ENCODE measurements at places on chromosomes 13 and 19. TPM values are rescaled to one million over a fixed set of nuclear protein-coding genes. Genes with fewer than 3 reads are reported as not detected.

DNA sequence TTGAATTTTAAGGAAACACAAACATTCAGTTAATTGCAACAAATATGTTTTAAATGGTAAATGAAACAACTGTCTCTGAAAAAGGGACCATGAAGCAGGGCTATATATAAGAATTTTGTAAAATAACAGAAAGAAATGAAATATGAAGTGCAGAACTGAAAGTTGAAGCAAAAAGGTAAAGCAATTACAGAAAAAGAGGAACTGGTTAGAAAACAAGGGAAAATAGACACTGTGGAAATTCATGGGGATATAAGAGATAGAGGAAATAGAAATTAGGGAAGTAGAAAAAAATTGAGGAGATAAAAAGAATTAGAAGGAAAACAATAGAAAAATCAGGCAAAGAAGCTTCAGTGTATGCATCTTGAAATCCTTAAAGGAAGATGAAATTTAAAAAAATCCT lies 40.0 kb upstream of the TDRD3 start:
- no peak for DNase-seq

GRCh38 chr13:50691176-50691680 lies 152.3 kb downstream of the DLEU7 start:
- DNase-seq = no peak

DNA sequence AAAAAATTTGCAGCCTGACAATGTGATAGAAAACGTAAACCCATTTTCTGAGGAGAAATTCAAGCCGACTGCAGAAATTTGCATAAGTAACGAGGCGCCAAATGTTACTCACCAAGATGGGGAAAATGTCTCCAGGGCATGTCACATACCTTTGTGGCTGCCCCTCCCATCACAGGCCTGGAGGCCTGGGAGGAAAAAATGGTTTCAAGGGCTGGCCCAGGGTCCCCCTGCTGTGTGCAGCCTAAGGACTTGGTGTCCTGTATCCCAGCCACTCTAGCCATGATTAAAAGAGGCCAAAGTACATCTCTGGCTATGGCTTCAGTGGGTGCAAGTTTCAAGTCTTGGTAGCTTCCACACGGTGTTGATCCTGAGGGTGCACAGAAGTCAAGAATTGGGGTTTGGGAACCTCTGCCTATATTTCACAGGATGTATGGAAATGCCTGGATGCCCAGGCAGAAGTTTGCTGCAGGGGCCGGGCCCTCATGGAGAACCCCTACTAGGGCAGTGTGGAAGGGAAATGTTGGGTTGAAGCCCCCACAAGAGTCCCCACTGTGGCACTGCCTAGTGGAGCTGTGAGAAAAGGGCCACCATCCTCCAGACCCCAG lies 1842.3 kb downstream of the PCDH9 start:
- DNase-seq = no peak

- no peak for DNase-seq
Measured at GRCh38 chr13:49064476-49064875, 88.8 kb downstream of the FNDC3A start.

DNA sequence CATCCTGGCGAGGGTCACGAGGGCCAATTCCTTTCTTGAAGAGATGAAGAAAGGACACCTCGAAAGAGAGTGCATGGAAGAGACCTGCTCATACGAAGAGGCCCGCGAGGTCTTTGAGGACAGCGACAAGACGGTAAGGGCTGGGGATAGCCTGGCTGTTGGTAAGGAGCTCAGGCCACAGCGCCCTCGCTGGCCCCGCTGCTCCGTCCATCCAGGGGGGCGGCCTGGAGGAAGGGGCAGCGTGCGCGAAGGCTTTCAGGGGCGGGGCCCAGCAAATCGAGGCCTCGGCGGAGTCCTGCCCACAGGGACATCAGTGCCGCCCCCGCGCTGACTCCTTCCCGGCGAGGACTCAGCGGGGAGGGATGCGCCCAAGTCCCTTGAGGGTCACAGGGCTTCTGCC lies 6.9 kb downstream of the F10 start:
- DNase-seq = no peak

DNA sequence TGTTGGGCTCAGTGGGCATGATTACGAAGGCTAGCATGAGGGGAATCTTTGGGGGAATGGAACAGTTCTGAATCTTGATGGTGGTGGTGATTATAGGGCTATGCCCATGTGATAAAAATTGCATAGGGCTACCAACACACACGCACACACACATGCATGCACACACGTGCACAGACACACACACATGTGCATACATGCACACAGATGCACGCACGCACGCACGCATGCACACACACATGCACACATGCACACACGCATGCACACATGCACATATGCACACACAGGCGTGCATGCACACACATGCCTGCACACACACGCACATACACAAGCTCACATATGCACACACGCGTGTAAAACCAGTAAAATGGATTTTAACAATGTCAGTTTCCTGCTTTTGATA lies 85.9 kb downstream of the MUC16 start:
- no peak for DNase-seq

DNA sequence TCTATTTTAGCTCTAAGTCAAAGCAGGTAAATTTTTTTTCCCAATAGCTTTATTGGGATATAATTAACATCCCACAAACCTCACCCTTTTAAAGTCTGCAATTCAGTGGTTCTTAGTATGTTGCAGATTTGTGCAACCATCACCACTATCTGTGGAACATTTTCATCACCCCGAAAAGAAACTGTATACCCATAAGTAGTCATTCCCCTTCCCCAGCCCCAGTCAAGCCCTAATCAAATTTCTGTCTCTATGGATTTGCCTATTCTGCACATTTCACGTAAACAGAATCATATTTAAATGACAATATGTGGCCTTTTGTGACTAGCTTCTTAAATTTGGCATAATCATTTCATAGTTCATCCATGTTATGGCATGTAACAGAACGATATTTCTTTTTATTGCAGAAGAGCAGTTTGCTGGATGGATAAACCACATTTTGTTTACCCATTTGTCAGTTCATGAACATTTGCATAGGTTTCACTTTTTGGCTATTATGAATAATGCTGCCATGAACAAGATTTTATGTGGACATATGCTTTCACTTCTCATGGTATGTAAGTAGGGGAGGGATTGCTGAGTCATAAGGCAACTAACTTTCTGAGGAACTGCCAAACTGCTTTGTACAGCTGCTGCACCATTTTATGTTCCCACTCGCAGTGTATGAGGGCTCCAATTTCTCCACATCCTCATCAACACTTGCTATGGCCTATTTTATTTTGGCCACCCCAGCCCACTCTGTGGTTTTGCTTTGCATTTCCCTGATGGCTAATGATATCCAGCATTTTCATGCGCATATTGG lies 10.9 kb downstream of the SLC46A3 start:
- DNase-seq = peak; percentile 30

- no peak for DNase-seq
Measured at GRCh38 chr13:114017028-114017630, 43.3 kb upstream of the C13orf46 start.

DNA sequence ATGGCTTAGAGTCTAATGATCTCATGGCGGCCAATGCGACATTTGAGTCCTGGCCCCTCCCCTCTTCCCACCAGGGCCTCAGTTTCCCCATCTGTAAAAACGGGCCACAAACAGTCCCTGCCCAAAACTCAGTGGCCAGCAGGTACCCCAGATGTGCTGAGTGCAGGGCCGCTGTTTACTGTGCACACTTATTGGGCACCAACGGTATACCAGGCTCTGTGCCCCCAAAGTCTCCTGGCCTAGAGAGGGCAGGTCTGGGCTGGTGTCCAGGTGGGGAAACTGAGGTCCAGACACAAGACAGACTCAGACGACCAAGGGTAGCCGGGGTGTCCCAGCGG lies 23.6 kb upstream of the WDR18 start:
- no peak for DNase-seq

Gene FCAR
- total RNA-seq = not detected

Gene TMPRSS9
- not detected for total RNA-seq

Gene MATK
- not detected for total RNA-seq

Gene MAP4K1
- 0.22 TPM for total RNA-seq

Gene RAB3A
- total RNA-seq = 3.4 TPM

Gene FBXO27
- 6.7 TPM for total RNA-seq

Gene KIR2DL4
- not detected for total RNA-seq

Measured in M059J (cell line).